Gastrocnemius medialis (tissue), 4 donors: ENCODE measurements at places on chromosomes 12 and 14.
A peak's percentile ranks its signal among the peaks of the same experiment; 100 is the strongest.

DNA sequence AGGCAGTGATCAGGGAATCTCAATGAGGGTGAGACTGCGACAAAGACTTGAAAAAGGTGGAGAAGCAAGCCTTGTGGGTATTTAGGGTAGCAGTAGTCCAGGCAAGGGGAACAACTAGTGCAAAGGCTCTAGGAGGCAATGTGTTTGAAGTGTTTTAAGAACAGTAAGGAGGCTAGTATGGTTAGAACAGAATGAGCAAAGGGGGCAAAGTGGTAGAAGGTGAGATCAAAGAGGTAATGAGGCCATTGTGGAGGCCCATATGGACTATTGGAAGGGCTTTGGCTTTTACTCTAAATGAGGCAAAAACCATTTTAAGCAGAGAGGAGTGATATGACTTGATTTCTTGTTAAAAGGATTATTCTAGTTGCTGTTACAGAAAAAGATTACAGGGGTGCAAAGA lies 16.8 kb downstream of the HIF1A start:
- no peaks in the 10 kb centered on the region for H3K36me3 ChIP-seq
- DNase-seq, result no peak
- no peak overlapping the region for H3K4me3 ChIP-seq
- peaks cover 18% of the 10 kb centered on the region for H3K4me1 ChIP-seq
- H3K27ac ChIP-seq, result no peak overlapping the region
- no peaks in the 10 kb centered on the region for H3K27me3 ChIP-seq

DNA sequence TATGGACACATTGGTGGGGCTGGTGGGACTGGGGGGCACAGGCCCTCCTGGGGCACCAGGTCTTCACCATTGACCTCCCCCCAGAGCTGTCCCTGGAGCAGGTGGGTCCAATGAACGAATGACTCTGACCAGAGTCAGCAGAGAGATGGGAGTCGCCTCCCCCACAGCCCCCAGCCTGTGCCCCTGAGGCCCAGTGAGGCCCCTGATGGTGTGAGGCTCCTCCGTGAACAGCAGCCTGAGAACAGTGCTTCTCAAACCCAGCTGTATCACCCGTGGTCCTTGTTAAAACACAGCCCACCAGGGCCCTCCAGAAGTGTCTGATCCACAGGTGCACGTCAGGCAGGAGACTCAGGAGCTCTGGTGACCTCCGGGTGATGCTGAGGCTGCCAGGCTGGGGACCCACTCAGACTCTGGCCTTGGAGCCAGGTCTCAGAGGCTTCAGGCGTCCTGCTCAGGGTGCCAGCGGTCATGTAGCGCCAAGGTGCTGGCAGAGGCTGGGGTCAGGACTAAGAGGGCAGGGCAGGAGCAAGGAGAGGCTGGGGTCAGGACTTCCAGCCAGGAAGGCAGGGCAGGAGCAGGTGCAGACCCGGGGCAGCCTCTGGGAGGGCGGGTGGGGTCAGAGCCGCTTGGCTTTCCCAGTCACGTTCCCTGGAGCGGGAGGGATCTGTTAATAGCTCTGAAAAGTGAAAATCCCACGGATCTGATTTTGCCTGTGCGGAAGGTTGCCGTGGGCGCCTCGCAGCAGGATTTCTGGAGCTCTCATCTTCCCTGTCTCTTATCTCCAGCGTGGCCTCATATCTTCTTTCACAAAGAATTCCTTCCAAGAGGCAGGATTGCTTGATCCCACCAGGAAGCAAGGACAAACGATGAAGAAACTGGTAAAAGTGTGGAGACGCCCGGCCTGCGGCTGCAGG lies 35.0 kb downstream of the GALNT9 start:
- no peak overlapping the region for H3K27ac ChIP-seq
- DNase-seq, result no peak
- no peak overlapping the region for H3K4me3 ChIP-seq
- no peaks in the 10 kb centered on the region for H3K36me3 ChIP-seq

GRCh38 chr14:61925043-61925442 lies 162.8 kb downstream of the SNAPC1 start:
- no peaks in the 10 kb centered on the region for H3K4me1 ChIP-seq
- no peak overlapping the region for H3K27ac ChIP-seq
- no peaks in the 10 kb centered on the region for H3K27me3 ChIP-seq

DNA sequence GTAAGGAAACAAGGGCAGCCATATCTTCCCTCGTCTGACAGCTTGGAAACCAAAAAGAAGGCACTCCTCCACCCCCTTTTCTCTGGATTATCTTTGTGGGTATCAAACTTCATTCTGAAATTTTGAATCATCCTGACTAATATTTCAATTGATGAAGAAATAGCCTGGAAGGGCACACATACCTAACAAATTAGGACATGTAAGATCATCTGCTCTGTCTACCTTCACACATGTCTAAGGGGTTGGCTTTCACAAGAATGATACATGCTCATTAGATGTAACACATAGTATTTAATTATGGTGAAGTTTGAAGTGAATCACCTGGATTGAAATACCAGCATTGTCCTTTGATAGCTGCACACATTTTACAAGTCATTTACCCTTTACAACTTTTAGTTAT lies 348.1 kb upstream of the RPL10L start:
- H3K4me1 ChIP-seq, result no peaks in the 10 kb centered on the region
- no peaks in the 10 kb centered on the region for H3K27me3 ChIP-seq
- H3K4me3 ChIP-seq, result no peak overlapping the region
- no peak overlapping the region for H3K27ac ChIP-seq

DNA sequence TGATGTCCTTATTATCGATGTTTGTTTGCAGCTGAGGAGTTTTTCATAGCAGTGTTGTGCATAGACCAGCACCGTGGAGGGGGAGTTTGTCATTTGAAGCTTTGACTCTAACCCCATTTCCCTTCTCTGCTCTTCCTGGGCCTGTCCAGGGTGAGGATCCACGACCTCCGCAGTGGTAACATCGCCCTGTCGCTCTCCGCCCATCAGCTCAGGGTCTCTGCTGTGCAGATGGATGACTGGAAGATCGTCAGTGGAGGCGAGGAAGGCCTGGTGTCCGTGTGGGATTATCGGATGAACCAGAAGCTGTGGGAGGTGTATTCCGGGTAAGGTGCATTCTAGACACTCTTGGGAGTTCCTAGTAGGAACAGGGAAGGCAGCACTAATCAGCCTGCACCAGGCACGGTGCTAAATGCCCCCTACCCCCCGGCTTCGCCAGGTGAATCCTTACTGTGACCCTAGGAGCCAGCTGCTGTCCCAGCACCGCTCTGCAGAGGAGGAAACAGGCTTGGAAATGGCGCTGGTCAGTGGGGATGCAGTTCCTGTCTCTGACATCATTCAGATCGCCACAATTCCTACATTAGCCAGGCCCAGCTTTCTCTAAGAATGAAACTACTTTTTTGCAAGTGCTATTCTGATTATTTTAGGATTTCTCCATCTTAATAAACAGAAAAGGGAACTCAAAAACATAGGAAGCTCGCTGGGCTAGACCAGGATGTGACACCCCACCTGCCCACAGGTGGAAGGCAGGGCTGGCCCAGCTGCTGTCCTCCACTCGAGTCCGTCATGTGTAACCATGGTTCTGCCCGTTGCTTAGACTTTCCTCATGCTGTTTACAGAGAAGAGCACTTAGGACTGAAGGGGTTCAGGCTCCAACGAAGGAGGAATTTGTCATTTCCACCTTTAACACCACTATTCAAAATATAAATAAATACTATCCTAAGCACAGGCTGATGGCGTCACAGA lies 74.9 kb downstream of the TESC start:
- DNase-seq, result no peak
- H3K36me3 ChIP-seq, result no peaks in the 10 kb centered on the region
- H3K27me3 ChIP-seq, result no peaks in the 10 kb centered on the region
- H3K4me3 ChIP-seq, result no peak overlapping the region
- no peaks in the 10 kb centered on the region for H3K4me1 ChIP-seq

DNA sequence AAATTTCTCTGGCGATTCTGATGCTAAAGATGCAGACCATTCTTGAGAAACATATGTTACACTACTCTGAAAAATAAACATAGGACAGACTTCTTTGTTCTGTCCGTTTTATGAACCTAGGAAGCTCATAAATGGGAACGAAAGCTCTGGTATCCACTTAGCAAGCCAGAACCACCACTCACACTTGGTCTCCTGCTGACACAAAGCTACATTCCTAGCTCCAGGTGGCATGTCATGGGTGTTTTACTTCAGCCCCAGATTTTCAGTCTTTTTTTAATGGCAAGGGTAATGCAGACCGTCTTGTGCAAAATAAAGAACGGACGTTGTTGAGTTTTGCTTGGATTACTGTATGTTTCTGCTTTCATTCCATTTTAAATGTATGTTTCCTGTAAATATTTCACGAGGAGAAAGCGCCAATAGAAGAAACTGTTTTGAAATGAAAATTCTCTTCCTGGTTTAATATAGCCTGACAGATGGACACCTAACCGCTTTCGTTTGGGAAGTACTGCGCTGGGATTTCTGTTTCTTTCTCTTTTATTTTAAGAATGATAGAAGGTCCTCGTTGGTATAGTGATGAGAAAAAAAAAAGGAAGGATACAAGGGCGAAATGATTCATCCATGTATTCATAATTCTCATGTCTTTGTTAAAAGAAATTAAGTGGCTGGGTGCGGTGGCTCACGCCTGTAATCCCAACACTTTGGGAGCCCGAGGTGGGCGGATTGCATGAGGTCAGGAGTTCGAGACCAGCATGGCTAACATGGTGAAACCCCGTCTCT lies 871 bp upstream of the COQ5 start:
- peak overlapping the region; percentile 89 for H3K27ac ChIP-seq
- DNase-seq, result no peak
- H3K4me1 ChIP-seq, result peaks cover 9% of the 10 kb centered on the region
- H3K4me3 ChIP-seq, result peak overlapping the region; percentile 72

GRCh38 chr14:44956866-44957265 lies 4.9 kb downstream of the KLHL28 start:
- no peaks in the 10 kb centered on the region for H3K36me3 ChIP-seq
- peaks cover 37% of the 10 kb centered on the region for H3K4me1 ChIP-seq
- H3K27me3 ChIP-seq, result no peaks in the 10 kb centered on the region
- no peak overlapping the region for H3K4me3 ChIP-seq
- no peak for DNase-seq

DNA sequence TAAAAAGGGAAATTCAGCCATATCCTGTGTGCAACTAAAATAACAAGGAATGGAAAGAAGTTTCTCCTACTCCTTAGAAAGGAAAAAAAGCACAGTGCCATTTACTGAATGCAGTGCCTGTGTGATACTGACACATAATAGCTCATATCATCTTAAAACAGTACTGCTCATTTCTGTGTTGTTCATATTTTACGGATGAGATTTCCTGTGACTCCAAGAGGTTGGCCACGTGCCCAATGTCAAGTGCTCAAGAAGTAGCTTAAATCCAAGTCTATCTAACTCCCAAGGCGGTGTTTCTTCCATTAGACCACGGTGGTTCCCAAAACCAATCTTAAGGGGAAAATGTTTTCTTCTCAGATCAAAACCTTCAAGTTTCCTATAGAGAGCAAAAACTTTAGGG lies 20.0 kb downstream of the MAP3K9 start:
- H3K36me3 ChIP-seq, result no peaks in the 10 kb centered on the region
- DNase-seq, result no peak
- H3K4me3 ChIP-seq, result no peak overlapping the region
- H3K4me1 ChIP-seq, result peaks cover 11% of the 10 kb centered on the region

DNA sequence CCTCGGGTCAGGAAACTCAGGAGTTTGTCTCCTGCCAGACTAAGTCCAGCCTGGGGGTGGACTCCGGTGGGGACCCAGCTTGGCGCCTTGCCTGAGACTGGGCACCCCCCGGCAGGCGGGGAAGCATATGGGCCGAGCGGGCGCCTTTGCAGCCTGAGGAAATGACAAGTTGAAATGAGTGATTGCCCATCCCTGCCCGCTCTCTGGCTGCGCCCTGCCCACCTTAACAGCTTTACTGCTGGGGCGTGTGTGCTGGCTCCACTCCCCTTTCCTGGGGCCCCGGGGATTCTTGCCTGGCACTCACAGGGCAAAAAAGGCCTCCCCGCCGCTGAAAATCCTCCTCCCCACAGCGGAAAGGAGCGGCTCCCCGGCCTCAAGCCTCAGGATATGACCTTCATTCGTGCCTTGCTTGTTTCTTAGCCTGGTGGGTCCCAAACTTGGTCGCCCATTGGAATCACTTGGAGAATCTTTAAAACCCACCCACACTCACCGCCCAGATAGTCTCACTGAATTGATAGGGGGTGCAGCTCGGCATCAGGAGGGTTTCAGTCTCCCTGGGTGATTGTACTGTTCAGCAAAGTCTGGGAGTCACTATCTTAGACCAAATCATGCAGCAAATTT lies 1.5 kb downstream of the RFLNA start:
- no peaks in the 10 kb centered on the region for H3K36me3 ChIP-seq
- no peak overlapping the region for H3K27ac ChIP-seq
- H3K4me1 ChIP-seq, result peaks cover 9% of the 10 kb centered on the region
- no peak overlapping the region for H3K4me3 ChIP-seq
- no peak for DNase-seq
- H3K27me3 ChIP-seq, result no peaks in the 10 kb centered on the region

GRCh38 chr14:31283153-31283552 lies 75.6 kb upstream of the HECTD1 start:
- H3K27ac ChIP-seq, result no peak overlapping the region
- no peak overlapping the region for H3K4me3 ChIP-seq

- H3K36me3 ChIP-seq, result no peaks in the 10 kb centered on the region
- no peak overlapping the region for H3K4me3 ChIP-seq
- no peaks in the 10 kb centered on the region for H3K27me3 ChIP-seq
- no peak for DNase-seq
- no peaks in the 10 kb centered on the region for H3K4me1 ChIP-seq
- no peak overlapping the region for H3K27ac ChIP-seq
Observed at GRCh38 chr14:76045773-76046172, 60.2 kb downstream of the IFT43 start.

GRCh38 chr12:42780671-42781070 lies 191.1 kb upstream of the PRICKLE1 start:
- no peak for DNase-seq
- no peak overlapping the region for H3K27ac ChIP-seq

- H3K27ac ChIP-seq, result no peak overlapping the region
- H3K27me3 ChIP-seq, result no peaks in the 10 kb centered on the region
- H3K36me3 ChIP-seq, result no peaks in the 10 kb centered on the region
- no peak overlapping the region for H3K4me3 ChIP-seq
Observed at GRCh38 chr12:117019866-117020265, 79.3 kb downstream of the TESC start.

- H3K4me3 ChIP-seq, result no peak overlapping the region
- peaks cover 5% of the 10 kb centered on the region for H3K27me3 ChIP-seq
- no peaks in the 10 kb centered on the region for H3K36me3 ChIP-seq
- H3K27ac ChIP-seq, result no peak overlapping the region
Observed at GRCh38 chr14:92925446-92925845, 2.5 kb downstream of the CHGA start.

DNA sequence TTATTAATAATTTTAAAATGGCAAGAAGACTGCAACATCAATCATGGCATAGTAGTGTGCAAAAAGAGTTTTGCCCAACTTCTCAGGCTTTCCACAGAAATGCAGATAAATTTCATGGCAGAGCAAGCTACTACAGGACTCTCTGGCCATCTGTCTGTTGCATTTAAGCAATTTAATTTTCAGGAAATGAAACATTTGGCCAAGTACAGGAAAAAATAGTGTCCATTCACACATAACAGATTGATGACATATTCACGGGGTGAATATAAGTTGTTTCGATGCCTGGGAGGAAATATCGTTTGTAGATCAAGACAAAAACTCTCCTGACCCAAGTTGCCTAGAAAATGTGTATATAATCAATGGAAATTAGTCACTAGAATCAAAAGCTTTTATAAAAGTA lies 324.0 kb downstream of the PRKD1 start:
- no peaks in the 10 kb centered on the region for H3K36me3 ChIP-seq
- no peaks in the 10 kb centered on the region for H3K27me3 ChIP-seq
- H3K27ac ChIP-seq, result no peak overlapping the region
- H3K4me1 ChIP-seq, result no peaks in the 10 kb centered on the region
- DNase-seq, result no peak
